ENCODE measurements at places on chromosomes 12 and 14. TPM values are rescaled to one million over a fixed set of nuclear protein-coding genes. Genes with fewer than 3 reads are reported as not detected.

Gene LMO3
- 0.34 TPM for total RNA-seq

Gene KRT82
- not detected for total RNA-seq

Gene FSCB
- total RNA-seq: not detected

Gene MGST1
- total RNA-seq: 94.7 TPM

Gene TMEM30B
- 14.7 TPM for total RNA-seq

Gene SERPINA5
- not detected for total RNA-seq

Gene TOMM20L
- not detected for total RNA-seq

Gene GAPDH
- 4,821 TPM for total RNA-seq

Gene WNT5B
- total RNA-seq: 5.6 TPM

Data from nasal cavity respiratory epithelium epithelial cell of viscerocranial mucosa (primary cell).